ENCODE measurements at places on chromosomes 11 and 22. TPM values are rescaled to one million over a fixed set of nuclear protein-coding genes. Genes with fewer than 3 reads are reported as not detected.

C11orf52 gene
- 10.0 TPM for polyA plus RNA-seq

MPEG1 gene
- polyA plus RNA-seq: 6.8 TPM

IFITM10 gene
- polyA plus RNA-seq: 0.22 TPM

TRIM29 gene
- polyA plus RNA-seq: 1.8 TPM

SLC5A1 gene
- 0.70 TPM for polyA plus RNA-seq

GGTLC2 gene
- not detected for polyA plus RNA-seq

MRGPRX3 gene
- polyA plus RNA-seq: not detected

KLHL35 gene
- 0.67 TPM for polyA plus RNA-seq

RAB1B gene
- 108 TPM for polyA plus RNA-seq

DCPS gene
- polyA plus RNA-seq: 14.6 TPM

DDTL gene
- 11.6 TPM for polyA plus RNA-seq

CSRP3 gene
- not detected for polyA plus RNA-seq

TPH1 gene
- 3.0 TPM for polyA plus RNA-seq

KIF18A gene
- 17.8 TPM for polyA plus RNA-seq

ABTB2 gene
- polyA plus RNA-seq: 7.7 TPM

FADS2 gene
- 105 TPM for polyA plus RNA-seq

KCNC1 gene
- 1.5 TPM for polyA plus RNA-seq

OR8G1 gene
- polyA plus RNA-seq: not detected

- peak; percentile 32 for DNase-seq
Observed at GRCh38 chr11:88352139-88352538, 14.6 kb upstream of the CTSC start.

DNA sequence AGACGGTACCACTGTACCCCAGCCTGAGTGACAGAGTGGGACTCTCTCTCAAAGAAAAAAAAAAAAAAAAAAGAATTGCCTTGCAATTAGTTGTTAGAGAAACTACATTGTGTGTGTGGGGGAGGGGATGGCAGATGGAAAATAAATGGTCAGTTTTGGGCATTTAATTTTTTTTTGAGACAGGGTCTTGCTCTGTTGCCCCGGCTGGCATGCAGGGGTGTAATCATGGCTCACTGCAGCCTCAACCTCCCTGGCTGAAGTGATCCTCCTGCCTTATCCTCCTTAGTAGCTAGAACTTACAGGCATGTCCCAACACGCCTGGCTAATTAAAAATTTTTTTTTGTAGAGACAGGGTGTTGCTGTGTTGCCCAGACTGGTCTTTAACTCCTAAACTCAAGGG lies 36.4 kb downstream of the WEE1 start:
- no peak for DNase-seq

- DNase-seq: no peak
Observed at GRCh38 chr11:107172996-107173395, 154.7 kb upstream of the GUCY1A2 start.

- no peak for DNase-seq
Observed at GRCh38 chr22:36027935-36028645, 534 bp downstream of the RBFOX2 start.

GRCh38 chr22:24441406-24442351 lies 14.3 kb downstream of the ADORA2A start:
- DNase-seq: no peak

- no peak for DNase-seq
Observed at GRCh38 chr22:31056986-31057599, 24.0 kb upstream of the SMTN start.

DNA sequence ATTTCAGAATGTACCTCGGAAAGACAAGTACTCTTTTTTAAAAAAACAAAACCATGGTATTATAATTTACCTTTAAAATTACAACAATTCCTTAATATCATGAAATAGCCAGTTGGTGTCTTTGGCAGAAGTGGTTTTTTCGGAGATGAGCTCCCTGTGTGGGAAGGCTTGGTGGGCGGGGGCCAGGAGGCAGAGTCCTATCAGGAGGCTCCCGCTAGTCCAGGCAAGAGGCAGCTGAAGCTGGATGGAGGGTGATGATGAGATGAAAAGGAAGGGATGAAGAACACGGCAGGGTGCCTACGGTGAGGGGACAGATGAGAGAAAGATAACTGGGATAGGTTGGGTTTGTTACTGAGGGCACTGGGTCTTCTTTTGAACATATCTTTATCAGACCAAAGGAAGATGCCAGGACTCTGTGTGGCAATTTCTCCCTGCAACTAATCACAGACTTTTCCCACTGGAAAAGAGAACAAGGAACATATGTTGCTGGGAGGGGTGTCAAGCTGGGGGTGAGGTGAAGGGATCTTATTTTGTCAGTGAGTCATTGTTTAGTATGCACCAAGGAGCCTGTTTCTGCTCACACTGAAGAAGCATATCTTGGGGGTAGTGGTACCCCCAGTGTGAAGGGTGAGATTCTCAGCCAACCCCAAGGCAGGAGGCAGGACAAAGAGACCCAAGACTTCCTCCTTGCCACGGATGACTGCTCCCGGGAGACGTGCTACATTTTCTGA lies 91.5 kb upstream of the YWHAH start:
- DNase-seq: no peak

DNA sequence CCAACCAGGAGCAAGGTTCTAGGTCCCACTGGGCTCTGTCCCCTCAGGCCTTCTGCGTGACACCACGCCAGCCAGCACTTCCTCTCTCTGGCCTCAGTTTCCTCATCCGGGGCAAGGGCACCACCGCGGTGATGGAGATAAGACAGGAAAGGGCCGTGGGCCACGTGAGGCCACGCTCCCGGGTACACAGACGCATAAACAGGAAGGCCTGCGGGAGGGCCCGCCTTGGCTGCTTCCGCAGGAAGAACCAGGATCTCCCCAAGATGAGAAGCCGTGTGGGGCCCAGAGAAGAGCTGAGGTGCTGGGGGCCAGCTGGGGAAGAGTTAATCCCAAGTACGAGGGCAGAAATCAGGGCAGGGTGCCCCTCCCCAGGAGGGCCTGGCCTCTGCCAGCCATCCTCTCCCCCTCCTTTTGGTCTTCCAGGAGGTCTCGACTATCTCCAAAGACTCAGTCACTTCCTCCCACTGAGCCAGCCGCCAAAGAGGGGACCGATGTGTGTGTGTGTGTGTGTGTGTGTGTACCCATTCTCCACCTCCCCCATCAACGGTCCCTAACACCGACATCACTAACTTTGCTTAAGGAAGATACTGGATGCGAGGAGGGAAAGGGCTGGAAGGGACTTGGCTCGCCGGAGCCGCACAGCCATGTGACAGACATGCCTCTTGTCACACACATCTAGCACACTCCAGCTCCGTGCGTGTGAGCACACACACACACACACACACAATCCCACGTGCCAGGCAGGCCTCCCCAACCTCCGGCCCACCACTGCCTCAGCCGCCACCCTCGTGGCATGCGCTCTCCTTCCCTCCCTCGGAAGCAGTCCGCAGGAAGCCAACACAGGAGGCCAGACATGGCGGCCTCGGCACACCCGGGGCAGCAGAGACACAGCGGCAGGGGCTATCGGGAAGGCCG lies 1.4 kb downstream of the MFNG start:
- no peak for DNase-seq

GRCh38 chr22:49701380-49702067 lies 126.1 kb downstream of the BRD1 start:
- no peak for DNase-seq

DNA sequence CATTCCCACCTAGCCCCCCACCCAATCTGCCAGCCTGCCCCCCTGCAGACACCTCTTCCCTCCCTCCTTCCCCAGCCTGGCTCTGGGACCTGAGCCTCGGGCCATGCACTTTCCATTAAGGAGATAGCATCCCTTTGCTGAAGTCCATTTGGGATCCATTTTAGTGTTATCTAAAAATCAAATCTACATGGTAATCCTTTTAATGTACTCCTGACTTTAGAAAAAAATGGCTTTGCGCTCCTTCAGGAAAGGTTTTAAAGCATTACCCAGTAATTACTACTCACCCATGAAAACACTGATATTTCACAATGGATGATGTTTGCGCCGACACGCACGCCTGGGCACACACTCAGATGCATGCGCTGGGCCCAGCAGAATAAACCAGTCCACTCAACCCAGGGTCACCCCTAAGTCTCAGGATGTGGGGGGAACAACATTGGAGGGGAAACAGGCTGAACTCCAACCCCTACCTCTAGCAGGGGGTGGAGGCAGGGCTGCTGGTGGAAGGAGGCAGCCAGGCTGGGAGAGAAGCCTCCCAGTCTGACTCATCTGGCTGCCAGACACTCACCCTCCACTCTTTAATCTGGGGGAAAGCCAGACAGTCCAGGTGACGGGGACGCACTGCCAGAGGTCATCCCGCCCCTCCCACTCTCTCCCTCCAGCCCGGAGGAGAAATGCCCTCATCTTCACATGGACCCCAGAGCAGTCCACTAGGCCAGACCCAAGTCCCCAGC lies 29.8 kb downstream of the LMO1 start:
- no peak for DNase-seq

GRCh38 chr11:103007521-103007920 lies 52.0 kb upstream of the MMP13 start:
- DNase-seq: no peak

GRCh38 chr11:133834682-133835592 lies 10.4 kb downstream of the SPATA19 start:
- DNase-seq: peak; percentile 71

GRCh38 chr11:116224154-116224888 lies 548.5 kb downstream of the BUD13 start:
- peak; percentile 59 for DNase-seq

GRCh38 chr11:57461841-57462489 lies 1.6 kb downstream of the RTN4RL2 start:
- no peak for DNase-seq

DNA sequence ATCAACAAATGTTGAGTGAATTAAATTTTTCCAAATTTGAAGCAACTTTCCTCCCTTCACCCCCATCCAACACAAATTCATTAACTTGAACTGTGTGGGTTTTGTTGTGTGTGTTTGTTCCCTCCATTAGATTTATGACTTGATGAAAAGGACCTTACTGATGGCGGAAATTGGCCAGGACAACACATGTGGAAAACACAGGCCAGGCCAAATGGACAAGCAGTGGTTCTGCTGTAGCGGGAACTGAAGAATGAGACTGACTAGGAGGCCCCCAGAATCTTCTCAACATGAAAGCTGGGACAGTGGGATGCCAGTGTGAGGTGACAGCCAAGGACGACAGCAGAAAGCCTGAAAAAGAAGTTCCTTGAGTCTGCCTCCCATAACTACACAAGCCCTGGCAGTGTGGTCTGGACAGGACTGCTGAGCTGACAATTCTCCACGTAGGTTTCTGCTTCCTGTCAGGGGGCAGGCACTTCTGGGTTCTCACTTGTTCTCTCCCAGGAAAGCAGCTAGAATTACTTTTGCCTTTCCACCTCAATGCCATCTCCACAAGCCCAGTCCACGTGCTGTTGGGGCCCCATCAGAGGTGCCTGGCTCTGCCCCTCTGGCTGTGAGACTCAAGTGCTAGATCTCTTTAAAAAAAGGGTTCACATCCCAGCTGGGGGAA lies 94.3 kb downstream of the ETS1 start:
- no peak for DNase-seq

DNA sequence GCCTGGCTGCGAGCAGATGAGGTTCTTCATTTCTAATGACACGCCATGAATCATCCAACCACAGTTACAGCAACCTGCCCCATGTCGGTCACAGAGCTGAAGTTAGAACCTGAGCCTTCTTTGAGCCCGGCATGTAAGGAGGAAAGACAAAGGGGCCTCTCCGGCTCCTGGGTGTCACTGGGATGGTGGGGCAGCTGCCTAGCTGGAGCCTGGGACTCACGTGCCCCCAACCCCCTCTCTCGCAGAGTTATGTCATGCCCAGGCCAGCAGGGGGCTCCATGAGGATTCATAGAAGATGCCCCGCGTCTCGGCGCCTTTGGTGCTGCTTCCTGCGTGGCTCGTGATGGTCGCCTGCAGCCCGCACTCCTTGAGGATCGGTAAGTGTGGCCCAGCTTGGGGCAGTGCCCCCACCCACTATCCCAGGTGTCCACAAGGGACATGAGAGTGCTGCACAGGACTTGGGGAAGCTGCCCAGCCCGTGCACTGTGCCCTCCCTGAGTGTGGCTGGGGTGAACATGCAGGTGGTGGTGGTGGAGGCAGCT lies 148.5 kb downstream of the GRIK4 start:
- DNase-seq: no peak

GRCh38 chr11:24585192-24585591 lies 88.3 kb downstream of the LUZP2 start:
- DNase-seq: no peak

DNA sequence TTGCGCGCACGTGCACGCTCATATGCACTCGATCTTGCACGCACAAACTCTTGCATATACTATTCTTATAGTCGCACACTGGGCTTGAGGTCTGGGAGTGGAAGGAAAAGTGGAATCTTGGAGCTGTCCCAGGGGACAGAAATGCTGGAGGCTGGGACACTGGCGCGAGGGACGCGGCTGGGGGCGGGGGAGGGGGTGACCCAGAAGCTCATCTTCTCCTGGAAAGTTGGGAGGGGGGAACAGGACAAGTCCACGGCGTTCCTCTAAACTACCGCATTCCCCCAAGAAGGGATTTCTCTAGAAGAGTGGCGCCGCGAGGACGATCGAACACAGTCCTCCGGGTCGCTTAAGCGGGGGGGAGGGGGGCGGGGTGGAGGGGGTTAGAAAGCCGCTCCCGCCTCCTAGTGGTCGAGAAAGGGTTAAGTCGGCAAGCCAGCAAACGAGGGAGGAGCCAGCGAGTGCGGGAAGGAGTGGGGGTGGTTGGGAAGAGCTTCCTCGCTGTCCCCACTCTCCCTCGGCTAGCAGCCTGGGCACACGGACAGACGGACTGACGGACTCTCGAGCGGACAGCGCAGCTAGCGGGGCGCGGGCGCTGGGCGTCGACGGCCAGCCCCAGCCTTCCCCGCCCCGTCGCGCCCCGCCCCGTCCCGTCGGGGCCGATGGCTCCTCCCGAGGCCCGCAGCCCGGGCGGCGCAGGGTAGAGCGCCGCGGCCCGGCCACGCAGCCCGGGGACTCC lies at the start of gene RTN4RL2:
TSS of gene RTN4RL2 (plus strand) at position 507 of the 736 bp plus-strand sequence. CDS start 338 bp downstream, outside the sequence.
- DNase-seq: no peak

DNA sequence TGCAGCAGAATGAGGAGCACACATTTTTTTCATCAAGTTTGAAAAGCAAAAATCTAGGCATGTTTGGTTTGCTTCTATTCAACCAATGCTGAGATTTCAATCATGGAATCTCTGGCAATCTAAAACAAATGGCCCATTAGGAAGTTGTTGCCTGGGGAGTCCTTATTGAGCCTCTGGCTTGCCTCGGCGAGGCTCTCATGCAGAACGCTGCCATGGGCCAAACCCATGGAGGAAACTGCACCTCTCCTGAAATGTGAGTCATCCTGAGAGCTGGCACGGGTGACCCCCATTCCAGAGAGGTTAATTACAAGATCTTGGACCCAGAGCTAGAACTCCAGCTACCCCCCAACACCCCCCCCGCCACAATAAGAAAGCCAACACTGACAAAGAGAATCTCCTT lies 80.7 kb downstream of the MN1 start:
- DNase-seq: no peak

- DNase-seq: no peak
Observed at GRCh38 chr11:69135420-69136363, 20.0 kb upstream of the SMIM38 start.

- DNase-seq: no peak
Observed at GRCh38 chr11:2136209-2136951, 2.8 kb downstream of the IGF2 start.

- DNase-seq: peak; percentile 22
Observed at GRCh38 chr11:116148056-116148455, 624.7 kb downstream of the BUD13 start.

GRCh38 chr11:123407130-123407995 lies 22.7 kb upstream of the GRAMD1B start:
- peak; percentile 80 for DNase-seq

- no peak for DNase-seq
Observed at GRCh38 chr11:45988921-45989320, 66.5 kb downstream of the LARGE2 start.

- DNase-seq: no peak
Observed at GRCh38 chr22:23200898-23201297, 20.6 kb downstream of the BCR start.

Data from left kidney (tissue), 8 donors.